Posterior vena cava (tissue), 2 donors: ENCODE measurements at places on chromosomes 16 and 17. TPM values are rescaled to one million over a fixed set of nuclear protein-coding genes. Genes with fewer than 3 reads are reported as not detected.

EFCAB5 gene
- total RNA-seq = 1.2 TPM

KCTD11 gene
- total RNA-seq = 10.0 TPM

RAMP2 gene
- total RNA-seq = 56.8 TPM

CCL5 gene
- total RNA-seq = 2.1 TPM

ZSCAN10 gene
- total RNA-seq = not detected

TMEM219 gene
- total RNA-seq = 58.4 TPM

KRT222 gene
- total RNA-seq = 1.1 TPM

NPW gene
- not detected for total RNA-seq

HOXB1 gene
- total RNA-seq = not detected

CA5A gene
- total RNA-seq = not detected

SLC6A2 gene
- total RNA-seq = not detected

CD300H gene
- total RNA-seq = not detected
